ELF-1 (cell line): ENCODE measurements at places on chromosomes 2 and 18.
A peak's percentile ranks its signal among the peaks of the same experiment; 100 is the strongest.

DNA sequence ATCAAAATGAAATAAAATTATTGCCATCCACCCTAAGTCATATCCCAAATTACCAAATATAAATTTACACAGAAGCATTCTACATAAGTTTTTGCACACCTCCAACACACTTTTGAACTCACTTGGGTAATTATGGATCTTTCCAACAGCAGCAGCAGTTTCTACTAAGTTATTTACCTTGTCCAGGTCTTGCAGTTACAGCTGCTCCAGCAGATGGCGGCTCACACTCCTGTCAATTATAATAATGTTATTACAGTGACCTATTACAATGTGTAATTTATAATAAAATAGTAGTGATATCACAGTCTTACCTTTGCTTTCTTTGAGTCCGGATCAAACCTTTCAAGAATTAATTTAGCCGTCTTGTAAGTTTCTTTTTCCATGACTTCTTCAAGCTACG, 37.9 kb downstream of the LNPK start:
- DNase-seq = no peak

GRCh38 chr2:832635-833034, 118.0 kb upstream of the SNTG2 start:
- no peak for DNase-seq

DNA sequence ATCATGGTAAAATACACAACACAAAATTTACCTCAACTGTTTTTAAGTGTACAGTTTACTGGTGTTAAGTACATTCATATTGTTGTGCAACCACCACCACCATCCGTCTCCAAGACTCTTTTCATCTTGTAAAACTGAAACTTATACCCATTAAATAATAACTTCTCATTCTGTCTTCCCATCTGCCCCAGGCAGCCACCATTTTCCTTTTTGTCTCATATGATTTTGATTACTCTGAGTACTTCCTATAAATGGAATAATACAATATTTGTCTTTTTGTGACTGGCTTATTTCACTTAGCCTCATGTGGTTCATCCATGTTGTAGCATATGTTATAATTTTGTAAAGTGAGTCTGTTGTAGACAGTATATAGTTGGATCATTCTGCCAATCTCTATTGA, 82.7 kb downstream of the ALMS1 start:
- DNase-seq = no peak

- no peak for DNase-seq
These were observed 28.1 kb downstream of the MREG start for GRCh38 chr2:215985257-215985656.

- no peak for DNase-seq
These were observed 43.3 kb upstream of the LDLRAD4 start for GRCh38 chr18:13175266-13175665.

DNA sequence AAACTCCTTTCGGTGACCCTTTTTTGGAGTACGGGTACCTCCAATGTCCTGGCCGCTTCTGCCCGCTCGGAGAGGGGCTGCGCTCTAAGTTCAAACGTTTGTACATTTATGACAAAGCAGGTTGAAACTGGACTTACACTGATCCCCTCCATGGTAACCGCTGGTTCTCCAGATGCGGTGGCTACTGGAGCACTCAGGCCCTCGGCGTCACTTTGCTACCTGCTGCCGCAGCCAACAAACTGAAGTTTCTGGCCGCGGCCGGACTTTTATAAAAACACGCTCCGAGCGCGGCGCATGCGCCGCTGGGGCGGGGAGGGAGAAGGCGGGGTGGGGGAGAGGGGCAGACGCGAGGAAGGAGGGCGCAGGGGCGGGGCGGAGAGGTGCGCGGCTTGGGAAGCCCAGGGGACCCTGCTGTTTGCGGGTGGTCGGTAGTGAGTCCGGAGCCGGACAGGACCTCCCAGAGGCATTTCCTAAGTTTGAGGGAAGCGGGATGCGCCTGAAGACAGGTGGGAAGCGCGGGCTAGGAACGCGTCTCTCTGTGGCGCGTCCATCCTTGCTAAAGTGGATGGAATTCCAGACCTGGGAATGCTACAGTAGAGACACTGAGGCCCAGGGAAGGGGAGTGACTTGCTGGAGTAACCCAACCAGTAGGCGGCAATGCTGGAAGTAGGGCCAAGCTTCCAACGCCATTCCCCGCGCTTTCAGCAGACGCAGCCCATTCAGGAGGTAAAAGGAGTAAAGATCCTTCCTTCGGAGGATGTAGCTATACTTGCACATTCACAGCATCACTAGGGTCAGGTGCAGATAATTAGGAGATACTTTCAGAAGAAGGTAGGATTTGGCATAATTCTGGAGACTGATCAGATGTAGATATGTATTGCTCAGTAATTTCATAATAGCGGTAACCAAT, at the start of gene CXCR4:
Gene CXCR4 (minus strand): TSS at position 241 of the 910 bp plus-strand sequence. CDS start 89 bp downstream, at position 152.
- peak; percentile 90 for DNase-seq

DNA sequence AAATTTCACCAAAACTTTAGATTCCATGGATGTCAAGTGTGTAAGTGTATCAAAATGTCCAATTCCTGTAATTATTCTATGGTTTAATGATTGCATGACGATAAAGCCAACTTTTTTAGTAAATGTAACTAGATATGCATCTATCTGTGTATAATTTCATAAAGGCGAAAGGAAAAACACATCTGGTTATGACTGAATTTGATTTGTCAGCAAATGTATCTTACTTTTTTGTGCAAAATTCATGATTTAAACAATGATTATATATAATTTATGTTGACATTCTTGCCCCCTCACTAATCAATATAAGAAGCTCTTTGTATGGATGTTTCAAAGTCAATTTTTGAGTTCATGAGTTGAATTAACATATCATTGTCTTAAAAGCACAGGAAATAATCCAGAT, 138.5 kb downstream of the KCNJ3 start:
- DNase-seq = no peak

- no peak for DNase-seq
These were observed 1106.6 kb downstream of the CBLN2 start for GRCh38 chr18:71437511-71437910.

DNA sequence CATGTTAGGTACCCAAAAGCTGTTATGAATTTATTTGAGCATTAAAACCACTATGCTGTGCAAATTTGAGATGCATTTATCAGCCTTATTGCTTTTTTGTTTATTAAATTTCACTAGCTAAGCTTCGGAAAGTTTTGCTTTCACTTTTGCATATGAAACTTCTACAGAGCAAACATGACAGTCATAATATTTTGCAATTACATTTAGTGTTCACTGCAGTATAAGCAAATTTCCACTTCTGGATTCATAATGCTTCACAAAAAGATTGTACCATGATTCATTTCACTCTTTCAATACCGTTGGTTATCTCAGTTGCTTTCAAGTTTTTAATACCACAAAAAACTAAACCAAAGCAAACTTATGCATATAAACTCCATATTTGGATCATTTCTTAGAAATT, 228.7 kb upstream of the SLC8A1 start:
- no peak for DNase-seq

DNA sequence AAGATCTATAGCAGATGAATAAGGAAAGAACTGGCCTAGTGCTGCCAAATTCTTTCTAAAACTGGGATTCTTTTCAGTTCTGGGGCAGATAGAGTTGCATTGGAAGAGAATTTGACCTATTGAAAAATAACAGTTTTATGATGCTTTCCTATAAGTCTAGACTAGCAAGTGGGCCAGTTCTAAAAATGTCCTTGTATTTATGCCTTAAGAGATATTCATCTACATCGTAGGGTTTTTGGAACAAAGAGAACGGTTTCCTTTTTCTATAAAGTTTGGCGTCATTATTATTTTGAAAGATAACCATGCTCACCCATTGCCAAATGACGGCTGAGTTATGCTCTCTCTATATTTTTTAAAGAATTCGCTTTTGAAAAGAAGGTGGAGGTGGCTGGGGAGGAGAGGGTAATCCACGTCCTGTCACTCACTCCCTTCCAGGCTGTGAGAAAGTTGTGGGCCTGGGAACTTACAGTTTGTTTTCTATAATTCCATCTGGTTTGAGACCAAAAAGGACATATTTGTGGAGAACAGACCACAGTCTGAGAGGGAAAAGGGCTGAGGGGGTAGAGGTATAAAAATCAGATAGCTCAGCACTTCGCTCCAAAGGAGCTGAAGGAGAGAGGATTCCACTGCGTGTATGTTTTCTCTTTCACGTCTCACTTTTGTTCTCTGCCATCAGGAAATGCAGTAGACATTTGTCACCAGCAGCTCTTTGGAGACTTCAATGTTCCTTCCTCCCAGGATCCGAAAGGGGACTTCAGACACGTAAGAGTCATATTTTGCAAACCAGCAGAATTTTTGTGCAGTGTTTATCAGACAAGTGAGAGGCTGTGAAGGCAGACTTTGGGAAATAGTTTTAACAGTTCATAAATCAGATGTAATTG, 281.9 kb upstream of the FN1 start:
- no peak for DNase-seq

- DNase-seq = no peak
These were observed 54.1 kb upstream of the EPB41L5 start for GRCh38 chr2:119958670-119959268.

GRCh38 chr18:673317-673716, 15.9 kb downstream of the TYMS start:
- no peak for DNase-seq

GRCh38 chr2:174157053-174157452, 91.3 kb downstream of the OLA1 start:
- no peak for DNase-seq
